K562 (cell line): ENCODE measurements at places on chromosomes 4 and X.

DNA sequence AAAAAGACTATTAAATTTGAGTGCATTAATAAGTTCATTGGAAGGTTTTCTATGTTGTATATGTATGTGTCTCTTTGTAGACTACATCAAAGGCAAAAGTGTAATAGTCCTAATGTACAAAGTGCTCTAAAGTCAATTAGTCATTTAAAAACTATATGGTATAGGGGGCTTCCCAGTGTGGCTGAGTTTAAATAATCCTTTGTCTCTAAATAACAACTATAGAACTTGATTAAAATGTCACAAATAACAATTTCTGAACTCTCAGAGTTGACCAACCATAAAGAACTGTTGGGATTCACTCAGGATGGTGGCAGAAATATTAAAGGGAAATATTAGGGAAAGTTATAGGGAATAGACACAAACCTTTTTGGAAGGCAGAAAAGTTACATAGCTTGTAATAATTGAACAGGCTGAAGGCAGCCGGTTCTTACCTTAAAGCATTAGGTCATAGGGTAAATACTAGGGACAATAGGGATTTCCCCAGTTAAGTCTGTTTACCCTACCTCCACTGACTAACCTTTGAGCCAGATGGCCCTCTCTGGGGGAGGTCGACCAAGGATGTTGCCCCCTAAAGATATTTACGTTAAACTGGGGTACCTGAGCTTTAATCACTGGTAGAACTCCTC, 1054.2 kb downstream of the ARAP2 start:
- no peak for DNase-seq

- DNase-seq, result peak; percentile 55
Measured at GRCh38 chr4:74932832-74933561, at the start of gene PARM1. PARM1 (plus strand) TSS chr4:74933116; CDS start chr4:74933328, 212 bp downstream.

DNA sequence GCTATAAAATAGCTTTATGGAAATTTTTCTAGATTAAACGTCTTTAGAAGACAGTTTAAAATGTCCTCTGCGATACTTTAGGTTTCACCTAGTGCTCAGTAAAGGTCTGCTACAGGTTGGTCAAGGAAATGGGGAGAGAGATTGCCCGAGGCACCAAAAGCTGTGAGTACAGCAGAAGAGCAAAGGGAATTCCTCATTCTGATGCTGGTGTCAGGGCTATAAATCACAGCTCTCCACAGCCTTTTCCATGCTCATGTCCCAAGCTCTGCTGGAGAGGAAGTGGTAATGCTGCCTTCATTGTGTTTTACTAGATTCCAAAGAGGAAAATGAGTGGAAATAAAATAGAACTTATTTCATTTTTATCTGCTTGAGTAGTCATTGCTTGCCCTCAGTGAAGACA, 2060.4 kb downstream of the ARAP2 start:
- no peak for DNase-seq

DNA sequence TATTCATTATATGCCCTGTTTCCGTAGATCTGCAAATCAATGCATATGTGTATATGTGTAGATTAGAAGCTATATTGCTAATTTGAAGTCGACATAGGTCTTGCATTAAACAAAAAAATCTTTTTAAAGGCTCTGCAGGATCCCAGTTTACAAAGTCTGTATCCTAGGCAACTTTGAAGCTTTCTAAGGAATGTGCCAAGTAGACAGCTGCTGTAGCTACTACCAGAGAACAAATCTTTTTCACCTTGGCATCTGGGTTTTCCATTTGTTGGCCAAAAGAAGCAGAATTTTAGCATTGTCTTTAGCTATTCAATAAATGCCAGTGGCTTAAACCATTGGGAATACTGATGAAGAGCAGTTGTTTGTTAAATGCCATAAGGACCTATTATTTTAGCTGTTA, 88.0 kb downstream of the NAA11 start:
- DNase-seq, result no peak
